ENCODE measurements at places on chromosomes 4 and X.

GRCh38 chrX:19303256-19303880 is 40.4 kb upstream of the PDHA1 start:
- no peak for DNase-seq

DNA sequence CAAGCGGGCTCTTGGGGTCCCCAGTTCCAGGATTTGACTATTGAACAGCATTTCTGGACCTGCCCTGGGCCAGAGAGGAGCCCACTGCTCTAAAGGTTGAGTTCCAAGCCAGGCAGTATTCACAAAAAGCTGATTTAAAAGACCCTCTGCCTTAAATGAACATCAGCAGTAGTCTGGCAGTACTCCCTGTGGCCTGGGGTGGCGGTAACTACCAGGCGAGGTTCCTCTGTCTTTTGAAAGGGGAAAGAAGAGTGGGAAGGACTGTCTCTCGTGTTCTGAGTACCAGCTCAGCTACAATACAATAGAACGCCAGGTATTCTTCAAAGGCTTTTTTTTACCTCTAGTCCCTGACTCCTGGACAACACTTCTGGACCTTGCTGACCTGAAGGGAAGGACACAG is 456.4 kb upstream of the TEX13C start:
- no peak for DNase-seq

DNA sequence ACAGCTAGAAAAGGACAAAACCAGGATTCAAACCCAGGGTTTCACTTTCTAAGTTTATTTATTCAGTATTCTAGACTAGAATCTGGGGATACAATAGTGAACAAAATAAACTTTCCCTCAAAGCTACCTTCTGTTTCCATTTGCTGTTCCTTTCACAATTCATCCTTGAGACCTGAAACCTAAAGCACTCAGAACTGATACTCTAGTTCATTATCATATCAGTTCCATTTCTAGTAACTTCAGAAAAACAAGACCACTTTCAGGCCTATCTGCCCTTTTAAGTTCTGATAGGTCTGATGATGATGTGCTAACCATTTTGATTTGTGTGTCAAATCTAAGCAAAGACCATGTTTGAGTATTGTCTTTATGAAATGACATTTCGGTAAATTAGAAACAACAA is 7.8 kb upstream of the XK start:
- no peak for DNase-seq

- DNase-seq, result no peak
Measured at GRCh38 chr4:128454881-128455280, 167.3 kb upstream of the PGRMC2 start.

GRCh38 chr4:17688011-17688441 is 73.6 kb downstream of the MED28 start:
- no peak for DNase-seq

DNA sequence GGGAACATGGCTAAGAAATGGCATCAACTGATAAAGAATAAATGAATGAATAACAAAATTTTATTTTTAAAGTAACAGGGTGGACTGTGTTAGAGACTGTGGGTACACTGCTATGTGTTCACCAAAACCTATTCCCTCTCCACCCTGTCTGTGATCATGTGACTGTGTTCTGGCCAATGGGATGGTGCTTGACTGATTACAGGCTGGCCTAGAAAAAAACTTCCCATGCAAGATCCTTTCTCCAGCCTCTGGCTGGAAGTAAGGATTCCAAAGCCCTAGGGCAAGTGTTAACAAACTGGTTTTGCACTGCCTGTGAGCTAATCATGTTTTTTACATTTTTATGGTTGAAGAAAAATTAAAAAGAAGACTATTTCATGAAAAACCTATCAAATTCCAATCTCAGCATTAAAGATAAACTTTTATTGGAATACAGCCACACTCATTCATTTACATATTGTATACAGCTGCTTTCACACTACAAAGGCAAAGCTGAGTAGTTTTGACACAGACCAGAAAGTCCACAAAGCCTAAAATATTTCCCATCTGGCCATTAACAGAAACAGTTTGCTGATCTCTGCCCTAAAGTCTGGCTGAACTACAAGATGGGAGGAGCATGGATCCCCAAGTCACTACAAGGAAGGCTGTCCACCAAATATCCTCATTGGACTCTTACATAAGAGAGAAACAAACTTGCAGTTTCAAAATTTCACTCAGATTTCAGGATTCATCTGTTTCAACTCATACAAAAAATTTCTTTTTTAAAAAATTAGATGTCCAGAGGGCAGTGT is 133.2 kb downstream of the ARHGAP6 start:
- DNase-seq, result no peak

DNA sequence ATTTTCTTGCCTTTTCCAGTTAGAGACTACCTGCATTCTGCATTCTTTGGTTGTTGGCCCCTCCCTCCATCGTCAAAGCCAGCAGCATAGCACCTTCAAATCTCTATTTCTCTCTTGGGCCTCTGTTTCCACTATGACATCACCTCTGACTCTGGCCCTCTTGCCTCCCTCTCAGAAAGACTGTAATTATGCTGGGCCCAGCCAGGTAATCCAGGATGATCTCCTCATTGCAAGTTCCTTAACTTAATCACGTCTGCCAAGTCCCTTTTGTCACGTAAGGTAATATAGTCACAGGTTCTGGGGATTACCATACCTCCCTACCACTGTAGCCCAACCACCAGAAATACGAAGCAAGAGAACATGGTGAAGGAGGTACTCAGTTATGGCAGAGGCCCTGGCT is 39.3 kb upstream of the NYX start:
- no peak for DNase-seq

DNA sequence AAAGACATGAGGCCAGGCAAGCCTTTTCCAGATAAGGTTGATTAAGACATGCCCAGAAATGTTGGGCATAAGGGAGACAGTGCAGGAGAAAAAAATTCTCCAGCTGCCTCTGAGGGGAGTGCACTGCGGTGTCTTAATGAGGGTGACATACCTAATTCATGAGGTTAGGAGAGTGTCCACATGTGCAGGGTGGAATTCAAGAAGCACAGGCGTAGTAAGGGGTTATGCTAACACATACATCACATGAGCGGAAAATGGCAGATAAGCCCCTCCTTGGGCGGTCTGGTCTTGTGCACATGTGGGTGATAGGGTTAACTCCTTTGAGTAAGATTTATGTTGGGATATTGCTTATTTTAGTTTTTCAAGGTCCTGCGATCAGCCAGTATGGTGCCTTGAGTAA is 122.4 kb downstream of the PHKA2 start:
- no peak for DNase-seq

DNA sequence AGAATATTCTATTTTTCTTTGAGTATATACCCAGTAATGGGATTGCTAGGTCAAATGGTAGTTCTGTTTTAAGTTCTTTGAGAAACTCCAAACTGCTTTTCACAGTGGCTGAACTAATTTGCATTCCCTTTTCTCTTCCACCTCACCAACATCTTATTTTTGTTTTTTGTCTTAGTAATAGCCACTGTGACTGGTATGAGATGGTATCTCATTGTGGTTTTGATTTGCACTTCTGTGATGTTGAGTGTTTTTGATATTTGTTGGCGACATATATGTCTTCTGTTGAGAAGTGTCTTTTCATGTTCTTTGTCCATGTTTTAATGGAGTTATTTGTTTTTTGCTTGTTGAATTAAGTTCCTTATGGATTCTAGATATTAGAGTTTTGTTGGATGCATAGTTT is 24.4 kb downstream of the AIMP1 start:
- DNase-seq, result no peak

DNA sequence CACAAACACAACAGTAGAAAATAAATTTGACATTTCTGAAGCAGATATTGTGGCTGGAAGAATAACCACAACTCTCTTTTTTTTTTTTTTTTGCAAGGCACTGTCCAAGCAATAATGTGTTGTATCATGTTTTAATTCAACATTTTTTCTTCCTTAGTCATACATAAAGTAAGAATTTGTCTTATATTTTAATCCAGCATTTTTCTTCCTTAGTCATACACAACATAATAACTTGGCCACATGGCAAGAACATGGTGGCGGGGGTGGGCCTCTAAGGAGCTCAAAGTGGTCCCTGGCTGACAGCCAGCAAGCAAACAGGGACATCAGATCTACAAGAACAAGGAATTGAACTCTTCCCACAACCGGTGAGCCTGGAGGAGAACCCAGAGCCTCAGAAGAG is 20.2 kb downstream of the FBXW7 start:
- no peak for DNase-seq

DNA sequence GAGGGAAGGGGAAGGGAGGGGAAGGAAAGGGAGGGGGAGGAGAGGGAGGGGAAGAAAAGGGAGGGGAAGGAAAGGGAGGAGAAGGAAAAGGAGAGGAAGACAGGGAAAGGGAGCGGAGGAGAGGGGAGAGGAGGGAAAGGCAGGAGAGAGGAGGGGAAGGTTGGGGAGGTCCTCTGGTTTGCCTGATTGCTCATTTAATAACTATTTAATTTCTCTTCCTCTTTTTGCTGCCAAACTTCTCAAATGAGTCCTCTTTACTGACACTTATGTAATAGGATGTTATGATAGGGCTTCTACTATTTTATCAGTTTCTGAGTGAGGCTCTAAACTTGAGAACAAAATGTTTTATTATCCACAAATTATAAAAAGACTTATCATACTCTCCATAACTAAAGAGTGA is 35.4 kb upstream of the PPA2 start:
- DNase-seq, result no peak

GRCh38 chr4:104878936-104879335 is 267.7 kb upstream of the TET2 start:
- DNase-seq, result no peak

GRCh38 chrX:110218591-110218990 is 99.3 kb downstream of the AMMECR1 start:
- no peak for DNase-seq

GRCh38 chr4:113013751-113014150 is 35.7 kb upstream of the ANK2 start:
- DNase-seq, result no peak

- no peak for DNase-seq
Measured at GRCh38 chr4:2365054-2365912, 53.2 kb downstream of the ZFYVE28 start.

DNA sequence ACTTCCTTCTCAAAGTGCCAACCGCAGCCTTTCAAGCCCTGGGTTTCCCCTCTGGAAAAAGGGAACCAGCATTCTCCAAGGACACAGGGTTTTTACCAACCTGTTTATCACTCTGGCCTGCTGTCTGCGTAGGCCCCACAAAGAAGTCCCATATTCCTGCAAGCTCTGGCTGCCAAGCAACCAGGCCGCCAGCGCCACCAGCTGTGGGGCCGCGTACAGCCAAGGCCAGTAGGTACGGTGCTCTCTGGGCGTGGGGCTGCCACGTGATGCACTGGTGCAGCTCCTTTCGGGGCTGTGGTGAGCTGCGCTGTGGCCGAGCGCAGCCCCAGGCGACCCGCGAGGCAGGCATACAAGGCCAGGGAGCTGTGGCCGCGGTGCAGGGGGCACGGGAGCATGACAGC is 22.1 kb downstream of the LUZP4 start:
- peak; percentile 85 for DNase-seq

GRCh38 chr4:150482581-150482980 is 99.4 kb upstream of the MAB21L2 start:
- DNase-seq, result no peak

DNA sequence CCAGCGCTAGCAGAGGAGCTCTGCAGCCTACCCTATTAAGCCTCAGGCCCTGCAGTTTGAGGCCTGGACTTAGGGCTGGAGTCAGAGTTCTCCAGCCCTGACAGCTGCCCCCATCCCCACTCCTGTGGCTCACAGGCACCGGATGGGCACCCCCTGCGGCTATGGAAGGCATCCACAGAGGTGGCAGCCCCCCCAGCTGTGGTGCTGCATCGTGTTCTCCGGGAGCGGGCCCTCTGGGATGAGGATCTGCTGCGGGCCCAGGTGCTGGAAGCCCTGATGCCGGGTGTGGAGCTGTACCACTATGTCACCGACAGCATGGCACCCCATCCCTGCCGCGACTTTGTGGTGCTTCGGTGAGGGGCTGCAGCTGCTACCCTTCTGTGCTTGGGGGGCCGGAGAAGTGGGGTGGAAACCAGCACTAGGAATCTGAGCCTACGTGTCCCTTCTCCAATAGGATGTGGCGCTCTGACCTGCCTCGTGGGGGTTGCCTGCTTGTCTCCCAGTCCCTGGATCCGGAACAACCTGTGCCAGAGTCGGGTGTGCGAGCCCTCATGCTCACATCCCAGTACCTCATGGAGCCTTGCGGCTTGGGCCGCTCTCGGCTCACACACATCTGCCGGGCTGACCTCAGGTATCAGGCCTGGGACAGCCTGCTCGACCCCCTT is 76.2 kb downstream of the STARD8 start:
- DNase-seq, result peak; percentile 6

DNA sequence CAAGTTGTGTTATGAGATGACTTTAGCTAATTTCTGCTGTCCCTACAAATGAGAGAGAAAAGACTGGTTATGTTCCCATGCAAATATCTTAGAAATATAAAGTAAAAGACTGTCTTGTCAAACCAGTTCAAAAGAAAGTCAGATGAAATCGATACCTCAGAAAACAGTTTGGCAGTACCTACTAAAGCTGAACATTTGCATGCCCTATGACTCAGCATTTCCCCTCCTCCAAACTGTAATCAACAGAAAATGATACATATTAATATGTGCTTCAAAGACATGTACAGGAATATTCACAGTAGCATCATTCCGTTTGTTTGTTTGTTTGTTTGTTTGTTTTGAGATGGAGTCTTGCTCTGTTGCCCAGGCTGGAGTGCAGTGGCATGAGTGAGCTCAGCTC is 90.3 kb downstream of the ARX start:
- no peak for DNase-seq

DNA sequence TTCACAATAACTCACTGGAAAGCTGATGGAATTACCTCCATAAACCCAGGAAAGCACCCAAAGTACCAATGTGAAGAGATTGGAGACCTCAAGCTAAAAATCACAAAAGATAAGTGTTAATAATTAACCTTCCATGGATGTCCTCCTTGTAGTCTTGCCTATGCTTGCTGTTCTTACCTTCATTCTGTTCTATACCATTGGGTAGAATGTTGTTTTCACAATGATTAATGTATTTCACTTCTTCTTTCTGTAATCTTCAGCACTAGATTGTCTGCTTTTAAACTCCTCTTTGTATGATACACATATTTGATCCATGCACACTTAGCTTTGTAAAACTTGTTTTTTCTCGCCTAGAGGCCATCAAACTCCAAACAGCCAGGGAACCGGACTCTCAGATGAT is 570.3 kb downstream of the RAPGEF2 start:
- DNase-seq, result no peak

- DNase-seq, result no peak
Measured at GRCh38 chr4:6647582-6648230, 7.2 kb downstream of the MRFAP1 start.

DNA sequence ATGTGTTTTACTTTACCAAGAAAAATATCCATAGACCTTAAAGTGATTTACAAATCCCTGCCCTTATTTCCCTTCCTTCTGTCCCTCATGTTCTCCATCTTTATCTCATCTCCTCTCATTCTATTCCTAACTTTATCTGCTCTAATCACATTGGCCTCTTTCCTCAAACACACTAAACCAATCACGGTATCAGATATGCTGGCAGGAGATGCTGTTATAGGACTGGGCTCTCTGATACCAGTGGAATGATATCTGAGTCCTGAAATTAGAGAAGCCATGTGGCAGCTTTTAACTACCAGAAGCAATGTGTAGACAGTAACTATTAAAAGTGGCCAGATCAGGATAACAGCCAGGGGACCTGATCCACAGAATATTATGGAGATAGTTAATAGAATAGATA is 49.9 kb upstream of the GIMD1 start:
- DNase-seq, result no peak

Data from adrenal gland (tissue), 19 donors.